Putamen (tissue), 1 donor: ENCODE measurements at places on chromosomes 1 and 21.

DNA sequence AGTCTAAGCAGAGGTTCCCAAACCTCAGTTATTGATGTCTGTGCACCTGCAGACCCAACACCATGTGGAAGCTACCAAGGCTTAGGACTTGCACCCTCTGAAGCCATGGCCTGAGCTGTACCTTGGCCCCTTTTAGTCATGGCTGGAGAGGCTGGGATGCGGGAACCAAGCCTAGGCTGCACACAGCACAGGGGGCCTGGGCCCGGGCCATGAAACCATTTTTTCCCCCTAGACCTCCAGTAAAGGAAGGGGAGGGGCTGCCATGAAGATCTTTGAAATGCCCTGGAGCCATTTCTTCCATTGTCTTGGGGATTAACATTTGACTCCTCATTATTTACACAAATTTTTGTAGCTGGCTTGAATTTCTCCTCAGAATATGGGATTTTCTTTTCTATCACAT, 265.9 kb downstream of the PDE4B start:
- DNase-seq = no peak

GRCh38 chr1:234373959-234374254, 651 bp downstream of the COA6 start:
- no peak for DNase-seq

GRCh38 chr1:150621497-150622302, 7.7 kb downstream of the ENSA start:
- no peak for DNase-seq

GRCh38 chr21:40947713-40948112, 100.8 kb upstream of the DSCAM start:
- DNase-seq = no peak

- DNase-seq = no peak
These were observed 21.4 kb downstream of the SLC2A1 start for GRCh38 chr1:42937141-42937696.

GRCh38 chr1:240491156-240491555, 120.8 kb downstream of the GREM2 start:
- DNase-seq = no peak

- no peak for DNase-seq
These were observed 11.6 kb upstream of the POFUT2 start for GRCh38 chr21:45299026-45299863.
